ENCODE measurements at places on chromosomes 4 and X.
A peak's percentile ranks its signal among the peaks of the same experiment; 100 is the strongest.

- DNase-seq = no peak
These were observed 16.7 kb upstream of the AREG start for GRCh38 chr4:74428276-74428675.

DNA sequence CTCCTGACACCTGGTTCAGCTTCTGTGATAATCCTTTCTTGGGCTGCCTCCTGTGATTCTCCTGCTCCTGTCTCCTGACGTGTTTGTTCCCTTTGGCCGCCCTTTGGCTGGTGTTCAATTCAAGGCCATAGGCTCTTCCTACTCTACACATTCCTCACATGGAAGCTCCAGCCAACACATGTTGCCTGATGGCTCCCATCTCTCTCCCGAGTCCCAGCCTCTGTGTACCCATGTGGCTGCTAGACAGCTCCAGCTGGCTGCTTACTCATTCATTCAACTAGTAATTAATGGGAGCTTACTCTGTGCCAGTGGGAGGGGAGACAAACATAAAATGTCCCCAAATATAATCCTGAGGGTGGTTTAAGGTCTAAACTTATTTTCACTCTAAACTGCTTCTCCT, 9.2 kb upstream of the MED28 start:
- DNase-seq = no peak

DNA sequence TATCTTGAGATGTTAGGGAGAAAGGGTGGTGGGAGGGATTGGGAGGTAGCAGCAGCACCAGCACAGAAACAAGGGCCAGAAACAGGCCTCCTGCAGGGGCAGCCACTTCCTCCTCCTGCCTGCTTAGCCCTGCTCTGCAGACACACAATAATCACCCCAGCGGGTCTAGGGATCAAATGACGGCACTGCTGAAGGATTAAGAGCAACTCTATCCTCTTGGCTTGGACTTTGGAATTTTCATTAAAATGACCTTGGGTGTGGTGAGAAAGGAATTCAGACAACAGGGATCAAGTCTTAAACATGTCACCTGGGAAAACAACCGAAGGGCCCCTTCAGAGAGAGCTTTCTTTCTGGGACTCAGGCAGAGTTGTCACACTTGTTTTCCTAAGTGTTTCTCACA, 353.4 kb downstream of the SPRY1 start:
- no peak for DNase-seq

GRCh38 chr4:31016322-31017061, 296.3 kb downstream of the PCDH7 start:
- DNase-seq = no peak

GRCh38 chr4:44701037-44701436, 22.8 kb downstream of the GUF1 start:
- DNase-seq = no peak

GRCh38 chr4:160143574-160143973, 1040.7 kb downstream of the RAPGEF2 start:
- no peak for DNase-seq

DNA sequence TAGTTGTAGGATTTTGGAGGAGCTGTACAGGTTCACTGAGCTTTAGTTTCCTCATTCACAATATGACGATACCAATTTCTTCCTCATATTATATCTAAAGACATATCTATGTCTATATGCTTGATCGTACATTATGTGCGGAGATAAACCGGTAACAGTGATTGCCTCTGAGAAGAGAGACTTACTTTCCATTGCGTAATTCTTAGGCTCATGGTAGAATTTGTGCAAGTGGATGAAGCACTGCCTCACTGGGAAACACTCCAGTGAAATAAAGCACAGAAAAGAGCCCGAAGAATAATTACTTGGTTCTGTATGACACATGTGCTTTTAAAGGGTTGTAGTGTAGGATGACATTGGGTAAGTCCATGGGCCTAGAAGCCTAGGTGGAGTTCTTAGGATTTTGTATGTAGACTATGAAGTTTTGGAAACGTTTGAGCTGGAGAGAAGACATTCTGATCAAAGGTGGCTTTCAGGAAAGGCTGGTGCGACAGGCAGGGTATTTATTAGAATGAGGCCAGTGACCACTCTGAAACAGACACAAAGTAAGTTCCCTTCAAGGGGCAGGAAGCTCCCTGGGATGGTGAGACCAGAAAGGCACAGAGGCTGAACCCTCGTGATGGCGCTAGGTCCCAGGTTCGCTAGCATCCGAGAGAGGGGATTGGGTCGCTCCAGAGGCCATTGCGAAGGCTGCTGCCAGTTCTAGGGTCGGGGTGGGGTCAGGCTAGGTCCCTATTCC, 649 bp upstream of the VBP1 start:
- DNase-seq = no peak

DNA sequence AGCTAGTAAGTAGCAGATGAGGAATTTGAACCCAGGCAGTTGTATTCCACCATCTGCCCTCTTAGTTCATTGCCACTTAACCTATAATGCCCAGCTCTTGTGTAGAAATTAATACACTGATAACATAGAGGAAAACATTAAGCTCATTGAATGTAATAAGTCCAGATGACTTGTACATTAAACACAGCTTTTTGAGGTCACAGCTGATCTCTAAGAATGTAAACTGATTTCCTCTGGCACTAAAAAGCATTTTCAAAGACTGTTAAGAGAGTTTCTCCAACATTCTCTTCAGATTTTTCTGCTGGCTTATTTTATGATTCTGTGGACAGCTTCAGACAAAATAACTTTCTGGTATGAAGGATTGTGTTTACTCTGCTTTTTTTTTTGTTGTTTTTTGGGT, 42.7 kb downstream of the HPRT1 start:
- DNase-seq = no peak

GRCh38 chr4:10643600-10644425, 40.8 kb downstream of the CLNK start:
- no peak for DNase-seq

GRCh38 chr4:11546391-11547175, 117.9 kb upstream of the HS3ST1 start:
- no peak for DNase-seq

- DNase-seq = peak; percentile 22
These were observed at the start of gene GPRIN3 for GRCh38 chr4:89307446-89308160. GPRIN3 (minus strand) TSS chr4:89307800; CDS start chr4:89250110, 57,690 bp downstream.

- no peak for DNase-seq
These were observed 25.5 kb downstream of the INTS12 start for GRCh38 chr4:105683038-105683437.

GRCh38 chr4:3074846-3075651, 568 bp downstream of the HTT start:
- DNase-seq = no peak

DNA sequence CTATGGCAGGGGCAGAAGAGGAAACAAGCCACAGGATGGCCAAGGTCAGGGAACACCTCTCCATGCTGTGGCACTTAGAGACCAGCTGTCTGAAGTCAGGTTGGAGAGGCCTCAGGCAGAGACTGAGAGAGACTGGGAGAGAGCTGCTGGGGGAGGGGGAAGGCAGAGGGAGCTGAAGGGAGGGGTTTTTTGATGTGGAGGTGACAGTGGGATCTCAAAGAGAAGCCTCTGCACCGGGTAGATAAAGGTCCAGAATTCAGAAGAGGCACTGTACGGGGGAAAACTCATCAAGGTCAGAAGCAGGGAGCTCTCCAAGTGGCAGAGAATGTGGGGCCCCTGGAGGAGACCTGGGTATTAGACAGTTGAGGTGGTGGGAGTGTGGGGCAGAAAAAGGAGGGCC, 41.6 kb upstream of the HMGB3 start:
- DNase-seq = no peak

DNA sequence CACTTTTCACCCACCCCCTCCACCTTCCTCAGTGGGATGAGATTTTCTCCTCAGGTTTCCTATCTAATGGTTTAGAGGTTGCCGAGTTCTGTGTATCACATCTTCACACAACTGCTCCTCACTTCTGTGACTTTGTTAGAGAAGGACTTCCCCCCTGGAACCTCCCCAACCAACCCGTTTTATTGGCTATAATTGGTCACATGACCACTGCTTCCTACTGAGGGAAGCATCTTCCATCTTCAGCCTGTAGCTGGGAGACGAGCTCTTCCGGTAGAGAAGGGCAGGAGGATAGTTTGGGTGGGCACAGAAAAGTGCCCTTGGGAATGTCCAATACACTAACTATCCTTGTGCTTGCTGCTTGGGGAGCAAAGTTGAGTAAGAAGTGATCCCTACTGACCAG, 90.5 kb downstream of the STK32B start:
- DNase-seq = no peak

DNA sequence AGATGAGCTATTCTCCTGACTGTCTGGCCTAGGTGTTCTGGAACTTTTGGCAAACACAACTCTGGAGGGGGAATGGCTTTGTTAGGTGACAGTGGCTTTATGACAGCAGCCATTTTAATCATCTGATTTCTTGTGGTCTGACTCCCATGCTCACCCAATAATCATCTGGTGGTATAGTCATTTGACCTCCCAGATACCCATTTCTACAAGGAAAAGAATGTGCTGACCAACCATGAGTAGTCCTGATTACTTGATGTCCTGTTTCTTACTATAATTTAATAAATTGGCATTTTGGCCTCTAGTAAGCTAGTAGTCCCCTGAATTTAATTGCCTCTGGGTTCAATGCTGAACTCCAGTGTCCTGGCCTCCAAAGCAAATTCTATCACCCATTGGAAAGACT, 109.9 kb upstream of the DUSP21 start:
- no peak for DNase-seq

- no peak for DNase-seq
These were observed 6.0 kb downstream of the FRG2 start for GRCh38 chr4:190020790-190021717.

DNA sequence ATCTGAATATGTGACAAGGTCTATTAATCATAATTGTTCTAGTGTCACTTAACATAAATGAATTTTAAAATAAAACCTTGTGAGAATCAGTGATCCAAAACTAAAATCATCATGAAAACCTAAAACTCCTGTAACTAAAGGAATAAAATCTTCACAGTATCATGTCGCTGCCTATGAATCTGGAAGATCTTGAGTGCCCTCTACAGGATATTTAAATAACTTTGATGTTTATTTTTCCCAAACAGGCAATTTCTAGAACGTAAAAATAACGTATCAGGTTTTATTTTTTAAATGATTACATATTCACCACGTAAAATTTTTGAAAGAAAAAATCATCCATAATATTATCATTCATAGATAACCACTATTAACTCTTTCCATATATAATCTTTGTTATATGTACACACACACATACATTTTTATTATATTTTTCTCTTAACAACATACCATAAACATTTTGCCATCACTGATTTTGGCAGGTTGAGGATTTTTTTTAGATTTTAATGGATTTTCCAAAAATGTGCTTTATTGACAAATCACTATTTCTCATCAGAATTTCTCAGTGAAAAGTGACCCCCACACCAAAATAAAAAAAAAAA, 79.6 kb downstream of the COMMD8 start:
- no peak for DNase-seq

- DNase-seq = no peak
These were observed 20.3 kb upstream of the CTBP1 start for GRCh38 chr4:1269209-1269608.

DNA sequence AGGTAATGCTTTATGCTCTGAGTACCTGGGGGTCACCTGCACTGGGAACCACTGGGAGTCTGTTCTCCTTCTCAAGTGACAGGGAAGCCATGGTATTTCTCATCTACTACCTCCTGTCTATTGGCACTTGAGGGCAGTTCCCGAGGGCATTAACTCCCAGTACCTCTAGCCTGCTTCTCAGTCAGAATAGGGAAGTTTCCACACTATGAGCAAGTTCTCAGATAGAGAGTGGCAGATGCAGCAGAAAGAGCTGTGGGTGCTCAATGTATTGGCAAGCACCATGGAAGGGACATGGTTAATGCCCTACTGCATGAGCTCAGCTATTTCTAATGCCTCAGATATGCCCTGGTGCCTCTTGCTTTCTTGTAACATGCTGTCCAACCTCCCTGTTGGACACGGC, 74.1 kb downstream of the ANOS1 start:
- DNase-seq = no peak

- no peak for DNase-seq
These were observed 775.9 kb downstream of the CENPC start for GRCh38 chr4:66769441-66769840.

- no peak for DNase-seq
These were observed 65.7 kb upstream of the ARHGAP24 start for GRCh38 chr4:85409251-85409650.

DNA sequence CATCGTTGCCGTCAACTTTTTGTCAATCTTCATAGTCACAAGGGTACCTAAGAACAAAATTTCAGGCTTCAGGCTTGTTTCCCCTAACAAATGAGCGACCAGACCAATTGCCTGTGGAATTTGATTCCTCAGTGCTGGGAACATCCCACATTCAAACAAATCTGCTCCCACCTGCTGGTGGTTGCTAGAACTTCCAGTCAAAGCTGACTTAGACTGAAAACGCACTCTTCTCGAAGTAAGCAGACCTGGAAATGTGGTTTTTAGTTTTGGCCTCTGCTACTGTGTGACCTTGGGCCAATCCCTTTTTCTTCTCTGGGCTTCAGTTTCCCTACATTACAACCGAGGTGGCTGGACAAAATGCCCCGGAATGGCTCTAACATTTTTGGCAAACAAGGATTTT, 1.8 kb upstream of the GABRQ start:
- DNase-seq = no peak

GRCh38 chr4:139965789-139966188, 188.2 kb downstream of the MAML3 start:
- no peak for DNase-seq

DNA sequence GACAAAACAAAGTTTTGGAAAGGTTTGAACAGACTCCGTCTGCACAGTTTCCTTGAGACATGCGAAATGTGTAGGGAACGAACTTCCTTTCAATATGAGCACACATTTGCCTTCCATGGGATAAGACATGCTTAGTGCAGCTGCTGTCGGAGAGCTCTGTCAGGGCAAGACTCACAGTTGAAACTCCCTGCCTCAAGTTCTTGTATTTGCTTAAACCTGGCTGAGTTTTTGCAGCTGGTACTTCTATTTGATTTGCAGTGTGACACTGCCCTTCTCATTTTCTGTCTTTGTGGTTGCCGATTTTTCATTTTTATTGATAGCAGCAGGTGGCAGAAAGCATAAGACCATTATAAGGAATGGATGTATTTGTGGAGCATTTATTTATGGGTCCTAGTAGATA, 18.2 kb upstream of the RHOH start:
- no peak for DNase-seq

GRCh38 chr4:79429113-79429903, 21.3 kb upstream of the GK2 start:
- DNase-seq = no peak

DNA sequence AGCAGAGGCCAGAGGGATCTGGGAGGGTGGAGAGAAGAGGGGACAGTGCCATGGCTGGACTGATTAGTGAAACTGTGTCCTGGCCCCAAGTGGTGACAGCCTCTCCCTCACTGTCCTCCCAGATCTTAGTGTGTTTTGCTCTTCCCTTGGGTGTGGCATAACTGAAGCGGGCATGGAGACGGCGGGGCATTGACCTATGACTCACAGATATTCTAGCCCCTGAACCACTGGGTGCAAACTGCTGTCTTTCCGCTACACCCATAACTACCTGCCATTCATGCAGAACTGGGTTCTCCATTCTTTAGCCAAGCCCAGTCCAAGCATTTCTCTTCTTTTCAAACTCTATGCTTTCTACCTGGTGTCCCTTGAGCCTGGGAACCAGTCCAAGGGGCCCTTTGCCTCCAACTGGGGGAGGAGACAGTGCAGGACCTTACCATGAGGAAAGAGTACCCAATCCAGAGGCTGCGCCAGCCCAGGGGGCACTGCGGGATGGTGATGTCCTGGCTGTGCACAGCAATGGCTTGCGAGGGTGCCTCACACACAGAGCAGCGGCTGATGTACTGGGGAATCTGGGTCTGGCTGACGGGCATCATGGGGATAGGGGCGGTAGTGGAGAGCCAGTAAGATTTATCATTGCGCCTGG, 67.6 kb downstream of the ATG4A start:
- no peak for DNase-seq

Measured in activated naive CD8-positive, alpha-beta T cell treated with anti-CD3 and anti-CD28 coated beads, Interleukin-2, amount 50 U/mL, for 16 hours (primary cell).